Mammary microvascular endothelial cell (primary cell): ENCODE measurements at places on chromosomes 3 and 15. TPM values are rescaled to one million over a fixed set of nuclear protein-coding genes. Genes with fewer than 3 reads are reported as not detected.

Gene TRPM1
- total RNA-seq, result under 0.01 and 0.60 TPM in 2 replicates

Gene CD47
- 73.4 and 77.1 TPM in 2 replicates for total RNA-seq

Gene SLC15A2
- total RNA-seq, result 0.10 TPM in 1 of 2 replicates, not detected in the other

Gene ANKRD63
- total RNA-seq, result not detected in 2 replicates

Gene SUSD5
- 4.3 and 4.6 TPM in 2 replicates for total RNA-seq

Gene SCG5
- total RNA-seq, result 0.30 and 0.60 TPM in 2 replicates

Gene CLRN1
- total RNA-seq, result not detected in 2 replicates
